ENCODE measurements at places on chromosomes 5 and 9.

DNA sequence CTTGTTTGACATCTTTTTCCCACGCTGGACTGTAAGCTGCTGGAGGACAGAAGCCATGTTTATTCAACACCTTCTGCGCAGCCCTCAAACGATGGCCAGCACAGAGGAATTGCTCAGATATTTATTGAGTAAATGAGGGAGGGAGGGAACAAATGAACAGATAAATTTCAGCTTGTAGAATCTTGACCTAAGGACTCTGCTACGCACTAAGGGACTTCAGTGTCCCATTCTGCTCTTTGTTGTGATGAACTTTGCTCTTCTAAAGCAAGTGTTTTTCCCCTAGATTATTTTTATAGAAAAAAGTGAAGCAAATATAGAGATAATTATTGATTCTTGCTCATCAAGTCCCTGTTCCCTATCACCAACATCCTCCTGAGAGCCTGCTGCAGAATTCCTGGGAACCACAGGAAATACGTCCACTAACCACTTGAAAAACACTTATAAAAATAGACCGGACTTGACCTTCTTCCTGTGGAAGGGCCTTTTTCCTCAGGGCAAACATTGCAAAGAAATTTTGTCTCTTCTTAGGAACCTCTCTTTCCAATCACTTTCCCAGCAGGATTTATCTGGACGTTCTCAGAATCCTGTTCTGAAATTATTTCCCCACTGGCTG lies 54.9 kb downstream of the FGF1 start:
- no peak for DNase-seq

- no peak for DNase-seq
These were observed 71.8 kb downstream of the SYK start for GRCh38 chr9:90873422-90873821.

- no peak for DNase-seq
These were observed 9.7 kb downstream of the LECT2 start for GRCh38 chr5:135944967-135945560.

- DNase-seq = no peak
These were observed 523.8 kb downstream of the RASEF start for GRCh38 chr9:82539146-82539545.

DNA sequence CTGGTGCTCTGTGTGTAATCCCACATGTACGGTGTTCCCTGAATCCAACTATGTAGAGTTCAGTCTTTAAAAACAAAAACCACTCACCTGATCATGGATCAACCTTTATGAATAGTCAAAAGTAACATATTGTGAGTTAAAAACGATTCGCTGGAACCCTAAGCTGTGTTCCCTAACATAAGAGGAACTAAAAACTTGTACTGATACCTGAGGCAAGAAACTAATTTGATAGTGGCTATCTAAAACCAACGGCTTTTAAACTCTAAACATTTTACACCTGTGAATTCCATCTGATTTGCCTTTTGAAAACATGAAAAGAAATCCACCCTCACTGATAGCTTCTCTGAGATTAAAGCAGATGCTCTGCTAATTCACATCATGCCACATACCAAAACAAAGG lies 101.5 kb downstream of the DEPDC1B start:
- DNase-seq = no peak

- DNase-seq = no peak
These were observed 8.4 kb upstream of the PSD2 start for GRCh38 chr5:139787257-139787567.

DNA sequence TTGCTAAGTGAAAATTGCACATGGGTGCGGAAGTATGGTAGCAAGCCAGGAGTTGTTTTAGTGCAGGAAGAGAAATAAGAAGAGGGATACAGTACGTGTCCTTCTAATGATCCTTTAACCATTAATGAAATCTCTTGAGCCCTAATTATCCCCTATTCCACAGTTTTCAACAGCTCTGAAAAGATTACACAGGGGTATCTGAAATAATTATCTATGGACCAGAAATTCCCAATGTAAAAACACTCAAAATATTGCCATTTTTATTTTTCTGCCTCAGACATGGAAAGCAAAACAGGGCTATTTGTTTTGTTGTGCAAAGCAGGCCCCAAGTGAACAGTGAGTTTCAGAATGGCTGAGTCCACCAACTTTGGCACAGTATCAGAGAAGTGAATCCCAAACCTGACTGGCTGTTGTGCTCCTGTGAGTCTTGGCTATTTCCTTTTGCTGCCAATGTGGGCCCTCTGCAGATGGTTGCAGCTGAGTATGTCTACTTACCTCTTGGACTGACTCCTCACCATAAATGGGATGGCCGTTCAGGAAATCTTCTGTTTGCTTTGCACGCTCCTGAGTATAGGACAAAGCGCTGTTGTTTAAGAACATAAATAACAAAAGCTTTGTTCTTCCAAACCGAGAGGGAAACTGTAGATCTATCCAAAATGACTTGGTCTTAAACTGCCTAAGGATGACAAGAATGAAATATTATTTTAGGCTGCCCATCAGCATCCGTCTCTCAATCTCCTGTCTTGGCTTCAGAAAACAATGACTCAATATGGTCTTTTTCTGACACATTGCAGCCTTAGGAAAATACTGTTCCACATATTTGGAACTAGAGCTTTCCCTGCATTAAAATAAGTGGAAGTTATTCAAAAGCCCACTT lies 204.1 kb downstream of the DEPDC1B start:
- DNase-seq = no peak

DNA sequence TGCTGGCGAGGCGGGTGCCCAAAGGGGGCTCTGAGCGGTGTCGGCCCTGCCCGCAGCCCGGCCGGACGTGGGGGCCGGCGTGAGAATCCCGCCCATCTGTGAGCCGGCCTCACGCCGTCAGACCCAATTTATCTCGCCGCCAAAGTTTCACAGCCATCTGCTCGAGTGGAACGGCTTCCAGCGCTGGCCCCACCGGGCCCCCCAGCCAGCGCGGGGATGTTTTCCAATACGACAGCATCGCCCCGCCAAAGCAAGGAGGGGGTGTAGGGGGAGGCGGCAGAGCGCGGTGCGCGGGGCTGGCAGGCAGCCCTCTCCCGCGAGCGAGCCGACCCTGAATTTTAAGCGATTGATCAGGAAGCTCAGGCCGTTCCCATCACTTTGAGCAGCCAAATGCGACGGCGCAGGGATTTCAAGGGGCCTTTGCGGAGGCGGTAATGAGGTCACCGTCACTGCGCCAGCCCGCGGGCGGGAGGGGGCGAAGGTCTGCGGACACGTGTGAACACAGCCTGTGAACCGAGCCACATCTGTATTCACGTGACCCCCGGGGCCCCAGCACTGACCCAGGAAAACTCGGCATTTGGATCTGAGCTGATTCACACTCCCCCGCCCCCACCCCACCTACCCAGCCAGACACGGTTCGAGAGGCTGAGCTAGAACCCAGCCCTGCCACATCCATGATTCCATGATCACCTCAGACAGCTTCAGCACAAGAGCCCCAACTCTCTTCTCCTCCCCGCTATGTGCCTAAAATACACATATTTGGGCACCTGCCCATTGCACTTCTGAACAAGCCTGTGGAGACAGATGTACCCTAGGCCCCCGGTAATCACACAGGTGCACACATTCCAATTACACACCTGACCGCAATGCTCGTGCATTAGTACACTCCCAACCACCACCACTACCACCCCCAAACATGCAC lies 47.8 kb upstream of the PSD2 start:
- DNase-seq = peak; percentile 45

Data from CD8-positive, alpha-beta memory T cell (primary cell).